Hematopoietic multipotent progenitor cell treated with erythropoietin and hydrocortisone succinate and interleukin-3 and kit ligand, for 15 days (in vitro differentiated cells): ENCODE measurements at places on chromosomes 3 and 15.

DNA sequence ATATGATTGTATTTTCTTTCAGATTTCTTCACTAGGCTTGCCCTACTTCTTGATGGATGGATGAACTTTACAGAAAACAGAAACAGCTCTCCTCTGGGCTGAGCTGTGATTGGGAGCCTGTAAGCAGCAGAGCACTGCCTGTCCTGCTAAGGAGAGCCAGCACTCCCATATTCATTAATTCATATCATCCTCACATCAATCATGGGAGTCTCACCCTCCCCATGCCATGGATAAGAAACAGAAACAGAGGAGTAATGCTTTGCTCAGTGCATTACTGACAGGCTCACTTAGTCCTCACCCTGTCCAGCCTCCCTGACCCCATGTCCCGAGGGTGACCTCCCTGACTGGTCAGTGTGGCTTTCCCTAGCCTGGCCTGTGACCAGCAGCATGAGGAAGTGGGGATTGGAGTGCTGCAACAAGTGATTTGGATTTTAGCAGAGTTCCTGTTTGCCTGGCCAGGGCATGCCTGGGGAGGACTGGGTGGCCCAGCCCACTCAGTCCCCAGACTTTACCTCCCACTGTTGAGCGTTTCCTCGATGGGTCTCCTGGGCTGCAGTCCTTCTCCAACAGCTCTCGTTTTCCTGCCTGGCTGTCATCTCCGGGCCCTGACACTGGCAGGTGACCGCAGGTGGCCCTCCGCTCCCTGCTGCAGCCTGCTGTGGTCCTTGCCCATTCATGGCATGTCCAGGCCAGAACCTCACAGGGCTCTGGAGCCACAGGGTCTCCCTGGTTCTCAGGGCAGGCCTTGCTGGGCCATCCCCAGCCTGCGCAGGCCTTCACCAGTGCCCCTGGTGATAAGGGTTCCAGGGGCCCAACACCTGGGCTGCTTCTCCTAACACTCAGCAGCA lies 1.3 kb upstream of the TMIE start:
- no peak for DNase-seq

DNA sequence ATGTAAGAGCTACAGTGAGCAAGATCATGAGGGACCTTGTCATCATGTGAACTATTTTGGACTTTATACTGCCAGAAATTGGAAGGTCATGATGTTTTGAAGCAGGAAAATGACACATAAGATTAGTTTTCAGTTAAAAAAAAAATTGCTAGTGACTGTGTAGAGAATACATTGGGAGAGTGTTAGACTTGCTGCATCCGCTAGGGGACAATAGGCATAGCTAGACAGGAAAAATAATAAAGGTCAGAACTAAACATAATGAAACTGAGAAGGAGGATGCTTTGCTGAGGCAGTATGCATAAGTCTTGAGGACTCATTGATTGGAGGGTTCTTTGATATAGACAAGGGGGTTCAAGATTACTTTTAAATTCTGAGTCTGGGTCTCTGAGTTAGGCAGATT lies 275.8 kb upstream of the KCNH8 start:
- no peak for DNase-seq

- DNase-seq = no peak
Measured at GRCh38 chr3:66211779-66212178, 9.0 kb upstream of the SLC25A26 start.

GRCh38 chr15:74191798-74192197 lies 10.8 kb downstream of the STRA6 start:
- no peak for DNase-seq

GRCh38 chr3:48024401-48024800 lies 8.2 kb upstream of the MAP4 start:
- DNase-seq = no peak

DNA sequence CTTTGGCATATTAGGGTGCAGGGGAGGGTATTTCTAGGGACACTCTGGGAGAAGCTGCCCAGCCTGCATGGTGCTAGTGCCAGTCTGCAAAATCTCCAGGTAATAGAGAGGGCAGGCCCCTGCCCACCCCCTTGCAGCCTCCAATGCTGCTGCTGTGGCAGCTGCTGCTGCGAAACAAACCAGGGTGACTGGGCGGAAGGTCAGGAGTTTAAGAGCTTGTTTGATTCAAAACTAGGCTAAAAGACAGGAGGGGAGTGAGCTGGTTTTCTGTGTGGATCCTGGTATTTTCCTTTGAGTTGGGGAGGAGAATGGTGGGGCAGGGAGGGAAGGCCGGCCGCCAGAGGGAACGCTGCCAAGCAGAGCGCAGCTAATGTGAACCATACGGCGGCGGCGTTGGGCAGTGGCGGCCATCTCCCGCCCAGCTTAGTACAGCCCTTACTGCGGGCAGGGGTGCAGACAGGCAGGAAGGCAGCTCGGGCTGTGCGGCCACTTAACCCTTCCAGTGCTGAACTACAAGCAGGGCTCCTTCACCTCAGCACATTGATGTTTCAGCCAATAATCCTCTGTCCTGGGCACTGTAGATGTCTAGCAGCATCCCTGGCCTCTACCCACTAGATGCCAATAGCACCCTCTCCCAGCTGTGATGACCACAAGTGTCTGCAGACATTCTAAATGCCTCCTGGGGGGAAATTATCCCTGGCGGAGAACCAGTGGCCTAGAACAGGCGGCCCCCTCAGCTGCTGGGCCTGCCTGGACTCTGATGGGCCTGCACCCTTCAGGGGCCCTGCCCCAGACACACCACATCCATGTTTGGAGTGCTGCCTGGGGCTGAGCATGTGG lies 125.7 kb downstream of the EEFSEC start:
- no peak for DNase-seq

- DNase-seq = no peak
Measured at GRCh38 chr15:70142322-70143191, 44.8 kb upstream of the TLE3 start.

DNA sequence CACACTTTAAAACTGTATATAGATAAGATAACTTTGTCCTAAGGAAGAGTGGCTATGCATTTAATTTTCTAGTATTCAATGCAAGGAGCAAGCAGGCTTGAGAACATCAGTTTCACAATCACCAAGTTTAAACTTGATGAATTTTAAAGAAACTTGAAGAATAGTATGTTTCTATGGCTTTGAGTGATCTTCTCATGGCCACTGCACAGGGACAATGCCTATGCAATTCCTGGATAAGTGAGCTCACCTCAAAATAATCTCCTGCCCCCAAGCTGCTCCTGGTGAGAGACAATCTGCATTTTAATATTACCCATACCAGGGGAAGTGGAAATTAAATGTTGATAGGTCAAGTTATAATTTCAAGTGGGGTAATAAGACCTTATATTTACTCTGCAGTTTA lies 376.6 kb upstream of the CBLB start:
- no peak for DNase-seq

DNA sequence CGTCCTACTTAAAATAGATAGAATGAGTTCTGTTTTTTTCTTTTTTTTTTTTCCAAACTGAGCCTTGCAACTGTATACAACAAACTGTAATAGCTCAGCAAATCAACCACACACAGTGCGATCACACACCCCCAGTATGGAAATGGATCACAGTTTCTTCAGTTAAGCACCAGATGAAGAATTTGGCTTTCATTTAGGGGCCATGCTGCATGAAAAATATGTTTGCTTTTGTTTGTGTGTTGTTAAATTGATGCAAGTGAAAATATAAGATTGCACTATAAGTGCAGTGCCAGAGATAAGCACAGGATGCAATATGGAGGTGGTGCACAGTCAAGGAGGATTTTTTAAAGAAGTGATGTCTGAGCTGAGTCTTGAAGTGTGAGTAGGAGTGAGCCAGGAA lies 17.8 kb downstream of the CCDC54 start:
- no peak for DNase-seq

GRCh38 chr3:12352253-12352652 lies 63.4 kb downstream of the PPARG start:
- DNase-seq = no peak

GRCh38 chr3:171415070-171415469 lies 45.1 kb downstream of the TNIK start:
- no peak for DNase-seq

DNA sequence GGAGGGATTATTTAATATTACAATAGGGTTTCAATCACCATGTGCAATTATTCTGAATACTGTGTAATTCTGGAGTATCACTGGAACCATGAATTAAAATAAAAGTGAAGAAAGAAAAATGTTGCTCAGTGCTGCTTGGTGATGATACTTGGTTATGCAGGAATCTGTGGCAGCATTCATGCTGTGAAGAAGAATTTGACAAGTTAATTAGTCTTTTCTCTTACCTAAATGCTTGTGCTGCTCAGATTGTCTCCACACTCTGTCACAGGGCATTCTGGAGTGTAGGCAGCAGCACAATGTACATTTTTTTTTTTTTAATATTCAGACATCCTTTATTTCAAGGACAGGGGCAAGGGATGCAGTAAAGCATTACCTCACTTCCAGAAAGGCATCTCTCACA lies 749.3 kb upstream of the CADM2 start:
- DNase-seq = no peak

- DNase-seq = no peak
Measured at GRCh38 chr3:42486814-42487565, 15.5 kb upstream of the VIPR1 start.

DNA sequence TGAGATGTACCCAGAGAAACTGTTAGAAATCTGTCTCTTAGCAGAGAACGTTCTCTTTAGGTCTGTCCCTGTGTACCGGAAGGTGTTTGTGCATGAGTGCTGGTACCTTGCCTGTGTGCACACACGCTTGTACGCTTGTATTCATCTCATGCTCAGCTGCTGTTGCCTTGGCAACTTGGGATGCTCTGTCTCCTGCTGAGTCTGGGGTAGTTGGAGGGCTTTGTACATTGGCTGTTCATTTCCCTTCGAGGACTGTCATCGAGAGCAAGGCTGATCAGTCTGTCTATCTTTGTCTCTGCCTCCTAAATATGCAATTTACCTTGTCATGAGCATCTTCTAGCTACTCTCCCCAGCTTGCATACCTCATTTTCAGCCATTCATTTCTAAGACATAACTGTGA lies 147.2 kb downstream of the SLCO3A1 start:
- DNase-seq = no peak

- no peak for DNase-seq
Measured at GRCh38 chr3:20528180-20528770, 342.3 kb upstream of the SGO1 start.

DNA sequence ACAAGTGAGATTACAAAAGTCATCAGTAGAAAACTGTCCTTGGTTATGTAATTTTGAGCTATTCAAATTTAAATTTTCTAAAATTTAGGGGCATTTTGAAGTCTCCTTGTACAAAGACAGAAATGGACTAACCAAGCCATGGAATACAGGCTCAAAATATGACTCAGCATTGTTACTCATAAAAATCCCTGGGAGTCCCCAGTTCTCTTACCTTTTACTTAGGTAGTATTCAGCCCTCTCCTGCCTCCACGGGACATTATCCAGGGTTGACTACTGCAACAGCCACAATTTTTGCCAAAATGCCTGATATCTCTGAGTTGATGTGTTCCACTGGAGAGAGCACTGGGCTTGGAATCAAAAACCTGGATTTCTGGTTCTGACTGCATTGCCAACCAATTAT lies 25.0 kb downstream of the CLDN18 start:
- DNase-seq = no peak

GRCh38 chr3:185065059-185065458 lies 87.8 kb downstream of the C3orf70 start:
- no peak for DNase-seq

- no peak for DNase-seq
Measured at GRCh38 chr15:100111125-100112060, 230.4 kb downstream of the ADAMTS17 start.

DNA sequence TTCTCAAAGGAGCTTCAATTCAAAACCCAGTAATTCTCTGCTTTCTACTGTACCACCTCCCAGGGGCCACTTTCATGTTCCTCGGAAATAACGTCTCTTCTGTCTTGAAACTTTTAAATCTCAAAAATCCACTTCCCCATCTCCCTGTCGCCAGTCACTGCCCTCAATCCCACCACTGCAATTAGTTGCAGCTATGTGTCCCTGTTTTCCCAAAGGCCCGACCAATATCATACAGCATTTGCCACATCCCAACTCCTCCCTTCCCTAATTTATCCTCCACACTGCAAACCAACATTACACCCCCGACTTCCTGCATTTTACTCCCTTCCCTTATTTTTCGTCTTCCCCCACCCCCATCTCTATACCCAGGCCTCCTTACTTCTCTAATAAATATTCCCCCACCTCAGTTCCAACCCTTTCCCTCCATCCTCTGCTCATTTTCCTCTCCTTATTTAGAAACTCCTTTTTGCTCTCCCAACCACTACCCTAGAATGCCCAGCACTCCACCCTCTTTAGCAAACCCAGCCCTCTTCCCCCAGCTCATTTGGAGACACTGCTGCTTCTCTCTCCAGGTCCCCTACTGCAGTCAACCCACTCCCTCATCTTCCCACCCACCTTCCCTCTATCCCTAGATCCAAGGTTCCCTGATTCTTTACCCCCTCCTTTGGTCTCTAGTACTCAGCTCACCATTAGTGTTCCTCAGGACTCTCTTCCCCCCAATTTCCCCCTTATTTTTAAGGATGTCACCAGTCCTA lies 1.1 kb downstream of the NPTN start:
- DNase-seq = peak; percentile 33

GRCh38 chr3:67325231-67325630 lies 327.1 kb downstream of the KBTBD8 start:
- no peak for DNase-seq

DNA sequence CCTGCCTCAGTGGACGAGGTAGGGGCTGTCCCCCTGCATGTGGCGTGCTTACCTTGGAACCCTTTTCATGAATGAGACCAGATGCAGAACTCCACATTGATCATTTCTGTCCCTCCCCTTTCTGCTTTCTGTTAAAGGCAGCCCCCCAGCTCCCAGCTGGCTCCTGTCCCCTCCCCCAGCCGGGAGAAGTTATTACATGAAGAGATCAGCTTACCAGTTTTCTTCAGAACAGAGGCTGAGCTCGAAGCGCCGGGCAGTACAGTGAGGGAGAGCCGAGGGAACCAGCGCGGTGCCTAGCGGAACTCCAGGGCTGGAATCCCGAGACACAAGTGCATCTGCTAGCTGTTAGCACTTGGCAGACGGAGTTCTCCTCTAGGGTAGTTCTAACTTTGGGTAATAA lies 263.3 kb upstream of the NR2E3 start:
- DNase-seq = no peak

- no peak for DNase-seq
Measured at GRCh38 chr3:32373276-32373675, 18.4 kb upstream of the CMTM7 start.

GRCh38 chr15:85463976-85464375 lies 83.6 kb downstream of the AKAP13 start:
- DNase-seq = no peak

GRCh38 chr15:60751985-60752952 lies 273.3 kb upstream of the ICE2 start:
- DNase-seq = no peak

GRCh38 chr15:57881361-57881760 lies 174.8 kb downstream of the POLR2M start:
- DNase-seq = no peak

DNA sequence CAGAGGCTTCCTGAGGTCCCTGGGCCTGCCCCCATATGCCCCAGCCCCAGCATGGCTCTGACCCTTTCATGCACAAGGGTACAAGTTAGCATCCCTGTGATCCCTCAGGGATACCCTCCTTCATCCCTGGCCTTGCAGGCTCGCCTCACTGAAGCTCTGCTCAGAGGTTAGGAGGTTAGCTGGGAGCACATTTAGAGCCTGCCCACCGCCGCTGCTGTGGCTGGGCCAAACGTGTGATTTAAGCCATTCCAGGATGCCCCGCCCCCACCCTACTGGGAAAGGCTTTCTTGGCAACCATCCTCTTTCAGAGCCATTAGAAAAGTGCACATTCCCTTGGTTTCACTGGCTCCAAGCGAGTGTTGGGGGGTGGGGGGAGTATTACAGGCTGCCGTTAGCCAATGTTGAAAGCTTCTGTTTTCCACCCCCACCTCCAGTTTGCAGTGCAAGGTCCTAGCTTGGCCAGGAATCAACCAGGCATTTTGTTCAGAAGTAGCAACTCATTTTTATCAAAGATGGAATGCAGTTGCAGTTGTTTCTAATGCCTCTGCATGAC lies 6.3 kb upstream of the HES1 start:
- DNase-seq = no peak
